CD4-positive, alpha-beta T cell treated with Interleukin-2 at 100 ng/mL for 4 hours (primary cell): ENCODE measurements at places on chromosomes 4 and X.

GRCh38 chr4:10608501-10609219 is 75.9 kb downstream of the CLNK start:
- no peak for DNase-seq

- DNase-seq, result no peak
These were observed 56.4 kb upstream of the SPANXN1 start for GRCh38 chrX:145190801-145191389.

- DNase-seq, result no peak
These were observed 118.0 kb upstream of the EDNRA start for GRCh38 chr4:147362938-147363337.

DNA sequence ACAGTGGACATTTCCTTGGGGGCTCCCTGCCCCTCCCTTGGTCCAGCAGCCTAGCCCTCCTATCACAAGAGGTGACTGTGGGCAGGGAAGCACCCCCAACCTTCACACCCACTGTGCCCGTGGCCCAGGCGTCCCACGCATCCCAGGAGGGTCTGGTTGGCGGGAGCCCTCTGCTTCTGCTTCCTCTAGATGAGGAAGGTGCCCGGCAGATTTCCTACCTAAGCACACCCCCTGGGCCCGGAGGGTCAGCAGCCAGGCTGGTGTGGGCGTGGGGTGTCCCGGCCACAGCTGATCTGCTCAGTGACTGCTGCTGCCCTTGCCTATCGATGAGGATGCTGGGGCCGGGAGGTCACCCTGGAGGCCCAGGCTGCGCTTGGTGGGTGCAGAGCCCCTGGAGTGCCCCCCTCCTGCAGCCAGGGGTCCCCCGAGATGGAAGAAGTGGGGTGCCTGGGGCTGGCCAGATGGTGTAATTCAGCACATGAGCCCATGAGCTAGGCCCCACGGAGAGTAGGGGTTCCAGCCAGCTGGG is 12.2 kb downstream of the SH3BP2 start:
- DNase-seq, result no peak

DNA sequence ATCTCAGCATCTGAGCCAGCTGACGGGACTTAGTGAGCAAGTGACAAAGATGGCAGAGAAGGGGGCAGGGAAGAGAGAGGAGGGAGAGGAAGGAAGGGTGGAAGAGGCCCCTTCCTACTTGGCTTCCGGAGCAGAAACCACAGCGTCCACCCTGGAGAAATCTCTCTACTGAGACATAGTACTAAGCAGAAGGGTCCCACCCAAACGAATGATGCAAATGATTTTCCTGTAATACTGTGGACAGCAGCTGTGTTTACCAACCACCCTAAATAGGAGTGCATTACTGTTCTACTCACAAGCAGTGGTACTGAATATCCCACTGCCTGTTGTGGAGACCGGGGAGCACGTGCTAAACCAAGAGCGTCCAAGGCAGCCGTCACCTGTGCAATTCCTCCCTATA is 29.4 kb downstream of the DTHD1 start:
- DNase-seq, result peak; percentile 15

GRCh38 chrX:51144828-51145442 is 187.7 kb upstream of the NUDT10 start:
- DNase-seq, result peak; percentile 5

GRCh38 chrX:133660281-133660680 is 245.0 kb upstream of the GPC4 start:
- DNase-seq, result no peak

DNA sequence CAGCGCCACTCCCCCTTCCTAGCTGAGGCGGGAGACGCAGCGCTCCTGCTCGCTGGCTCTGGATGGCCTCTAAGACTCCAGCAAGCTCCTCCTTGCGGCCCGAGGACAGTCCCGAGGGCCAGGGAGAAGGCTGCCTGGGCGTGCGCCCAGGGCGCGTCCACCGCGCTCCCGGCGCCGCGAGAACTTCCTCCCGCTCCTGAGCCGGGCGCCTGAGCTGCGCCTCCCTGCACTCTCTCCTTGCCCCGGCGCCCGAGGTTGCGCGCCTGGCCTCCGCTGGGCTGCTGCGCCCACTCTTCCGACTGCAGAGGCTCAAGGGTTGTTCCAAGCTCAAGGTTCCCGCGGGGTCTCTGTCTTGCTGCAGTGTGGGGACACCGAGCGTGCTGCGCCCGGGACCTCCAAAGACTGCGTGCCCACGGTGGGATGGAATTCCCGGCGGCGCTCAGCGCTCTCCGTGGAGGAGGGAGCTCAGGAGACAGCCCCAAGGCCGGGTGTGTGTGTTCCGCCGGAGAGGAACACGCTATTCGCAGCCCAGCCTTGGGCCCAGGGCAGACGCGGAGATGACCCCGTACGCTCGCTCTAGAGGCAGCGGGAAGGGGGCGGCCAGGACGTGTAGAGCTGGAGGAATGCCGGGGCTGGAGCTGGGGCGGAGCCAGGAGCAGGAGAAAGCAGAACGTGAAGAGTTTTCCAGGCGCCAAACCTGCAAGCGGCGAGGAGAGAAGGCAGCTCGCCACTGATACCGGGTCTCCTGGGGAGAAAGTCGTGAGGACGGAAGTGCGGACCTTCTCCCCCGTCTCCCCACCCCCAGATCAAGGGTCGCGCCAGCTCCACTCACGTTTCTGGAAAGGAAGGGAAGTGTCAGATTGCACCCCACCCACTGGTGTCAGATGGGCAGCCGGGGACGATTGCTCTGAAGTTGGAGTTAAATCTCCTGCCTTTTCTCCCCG is at the start of gene ARHGAP6:
Gene ARHGAP6 (minus strand): TSS at position 753 of the 944 bp plus-strand sequence. CDS start 1,092 bp downstream, outside the sequence.
- DNase-seq, result no peak

GRCh38 chrX:130902783-130903613 is at the start of gene ENOX2:
Gene ENOX2, minus strand, starts transcription at chrX:130903209. Its CDS starts 199,993 bp downstream, at chrX:130703216.
- DNase-seq, result peak; percentile 90

- DNase-seq, result no peak
These were observed 145.1 kb upstream of the CTSO start for GRCh38 chr4:156098805-156099204.

DNA sequence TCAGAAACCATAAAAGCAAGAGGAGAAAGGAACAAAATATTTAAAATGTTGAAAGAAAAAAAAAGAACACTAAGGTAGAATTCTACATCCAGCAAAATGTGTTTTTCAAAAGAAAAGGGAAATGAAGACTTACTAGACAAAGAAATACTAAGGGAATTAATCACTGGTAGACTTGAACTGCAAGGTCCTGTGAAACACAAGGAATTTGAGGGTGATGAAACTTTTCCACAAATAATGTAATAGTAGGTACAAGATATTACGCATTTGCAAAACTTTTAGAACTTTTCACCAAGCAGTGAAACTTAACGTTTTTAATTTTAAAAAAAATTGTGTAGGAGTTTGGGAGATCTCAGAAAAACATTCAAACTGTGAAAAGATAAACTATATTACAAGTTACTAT is 180.3 kb upstream of the MAGEB16 start:
- DNase-seq, result no peak

- DNase-seq, result no peak
These were observed 103.9 kb downstream of the MMRN1 start for GRCh38 chr4:89998469-89999011.

DNA sequence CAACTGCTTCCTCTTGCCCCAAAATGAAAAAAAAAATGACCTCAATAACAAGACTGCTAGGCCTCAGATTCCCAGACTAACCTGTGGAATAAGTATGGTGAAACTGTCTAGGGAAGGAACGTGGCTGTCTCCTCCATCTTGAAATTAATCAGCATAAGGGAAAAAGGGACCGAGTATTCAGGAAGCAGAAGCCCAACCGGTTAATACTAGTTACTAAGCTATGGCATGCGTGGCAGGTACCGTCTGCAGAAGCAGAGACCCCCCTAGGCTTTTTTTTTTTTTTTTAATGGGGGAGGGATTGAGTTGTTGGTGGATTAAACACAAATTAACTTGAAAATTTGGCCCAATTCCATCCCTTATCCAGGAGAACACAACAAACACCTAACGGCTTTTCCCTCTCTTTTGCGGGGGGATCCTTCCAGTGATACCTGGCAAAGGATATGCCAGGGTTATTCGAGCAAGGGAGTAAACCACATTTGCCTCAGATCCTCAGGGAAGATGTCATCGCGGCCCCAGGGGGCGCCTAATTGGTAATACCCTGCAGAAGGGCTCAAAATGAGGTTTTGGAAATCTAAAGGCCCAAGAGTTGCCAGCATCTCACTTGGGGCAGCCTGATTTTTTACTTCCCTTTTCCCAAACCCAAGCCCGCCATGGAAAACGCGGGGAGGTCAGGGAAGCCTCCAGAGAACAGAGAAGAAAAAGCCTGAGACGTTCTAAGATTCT is 893 bp downstream of the RLIM start:
- peak; percentile 1 for DNase-seq

- no peak for DNase-seq
These were observed 131.8 kb upstream of the VCX start for GRCh38 chrX:7711167-7711566.

GRCh38 chr4:120870279-120870673 is 52.2 kb downstream of the PRDM5 start:
- DNase-seq, result no peak

DNA sequence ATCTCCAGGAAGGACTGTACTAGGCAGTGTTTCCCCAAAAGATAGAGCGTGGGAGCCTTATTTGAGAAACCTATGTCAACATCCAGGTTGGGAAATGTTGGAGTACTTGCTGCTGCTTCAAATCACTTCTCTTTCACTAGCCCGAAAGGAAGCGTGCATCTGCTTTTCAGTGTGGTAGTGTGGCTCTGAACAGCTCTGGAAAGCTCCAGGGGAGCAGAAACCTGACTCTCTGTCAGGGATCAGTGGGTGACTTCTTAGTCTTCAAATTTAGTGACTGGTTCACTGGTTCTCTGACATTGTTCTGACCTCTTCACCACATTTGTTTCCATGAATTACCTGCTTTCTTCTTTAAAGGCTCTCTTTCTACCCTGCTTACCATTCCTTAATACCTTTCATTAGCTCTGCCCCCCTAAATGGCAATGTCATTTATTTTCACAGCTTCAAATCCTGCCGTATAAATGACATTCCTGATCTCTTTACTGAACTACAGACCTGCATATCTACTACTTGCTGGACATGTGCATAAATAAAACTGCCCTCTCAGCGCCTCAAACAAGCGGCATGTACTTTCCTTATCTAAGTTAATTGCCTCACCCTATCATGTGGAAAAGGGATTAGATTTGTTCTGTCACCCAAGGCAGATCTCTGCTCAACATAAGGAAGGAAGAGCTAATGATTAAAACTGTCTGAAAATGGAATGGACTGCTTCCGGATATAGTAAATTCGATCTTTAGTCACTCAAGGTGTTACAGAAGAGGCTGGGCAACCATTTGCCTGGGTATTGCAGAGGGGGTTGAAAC is 37.0 kb downstream of the DLG3 start:
- no peak for DNase-seq

DNA sequence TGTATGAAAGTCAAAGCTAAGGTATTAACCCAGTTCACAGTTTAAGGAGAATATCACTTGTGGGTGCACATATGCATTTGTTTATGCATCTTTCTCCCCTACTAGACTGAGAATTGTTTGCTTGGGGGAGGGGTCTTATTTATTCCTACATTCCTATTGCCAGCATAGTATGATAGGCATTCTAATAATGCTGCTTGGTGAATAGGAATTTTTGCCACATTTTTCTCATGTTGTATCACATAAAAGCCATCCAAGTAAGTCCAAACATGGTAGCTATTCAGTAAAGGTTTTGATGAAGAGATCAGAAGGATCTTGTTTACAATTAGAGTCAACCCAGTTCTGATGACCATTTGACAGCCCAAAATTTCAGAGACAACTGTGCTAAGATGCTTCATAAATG is 48.6 kb downstream of the ASB9 start:
- DNase-seq, result no peak

DNA sequence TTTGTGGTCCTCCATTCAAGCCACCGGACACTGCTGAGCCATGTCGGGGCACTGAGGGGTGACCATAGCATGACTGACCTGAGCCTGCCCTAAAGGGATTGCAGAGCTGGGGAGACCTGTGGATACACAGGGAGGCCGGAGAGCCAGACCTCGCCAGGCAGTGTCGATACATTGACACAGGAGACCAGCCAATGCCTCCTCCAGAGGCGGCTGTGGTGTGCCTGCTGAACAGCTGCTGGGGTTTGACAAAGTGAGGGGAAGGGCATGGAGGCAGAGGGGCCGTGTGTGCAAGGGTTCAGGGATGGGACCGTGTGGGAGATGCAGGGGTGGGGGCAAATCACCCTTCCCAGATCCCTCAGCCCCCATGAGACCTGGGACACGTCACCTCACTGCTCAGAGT is 48.0 kb downstream of the PPP2R2C start:
- no peak for DNase-seq

- DNase-seq, result no peak
These were observed 23.7 kb upstream of the UBA1 start for GRCh38 chrX:47169726-47170515.

GRCh38 chr4:42644897-42645296 is 12.0 kb downstream of the ATP8A1 start:
- no peak for DNase-seq

DNA sequence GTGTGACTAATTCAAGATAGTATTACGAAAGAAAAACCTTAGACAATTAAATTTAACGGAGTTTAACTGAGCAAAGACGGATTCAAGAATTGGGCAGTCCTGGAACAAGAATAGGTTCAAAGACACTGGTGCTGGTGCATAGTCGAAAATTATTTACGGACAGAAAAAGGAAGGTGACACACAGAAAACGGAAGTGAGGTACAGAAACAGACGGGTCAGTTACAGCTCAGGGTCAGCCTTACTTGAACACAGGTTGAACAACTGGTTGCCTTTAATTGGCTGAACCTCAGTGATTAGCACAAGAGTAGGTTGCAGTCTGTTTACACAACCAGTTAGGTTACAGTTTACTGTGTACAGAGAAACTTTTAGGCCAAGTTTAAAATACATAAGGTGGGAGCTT is 31.5 kb downstream of the KLHL8 start:
- no peak for DNase-seq

DNA sequence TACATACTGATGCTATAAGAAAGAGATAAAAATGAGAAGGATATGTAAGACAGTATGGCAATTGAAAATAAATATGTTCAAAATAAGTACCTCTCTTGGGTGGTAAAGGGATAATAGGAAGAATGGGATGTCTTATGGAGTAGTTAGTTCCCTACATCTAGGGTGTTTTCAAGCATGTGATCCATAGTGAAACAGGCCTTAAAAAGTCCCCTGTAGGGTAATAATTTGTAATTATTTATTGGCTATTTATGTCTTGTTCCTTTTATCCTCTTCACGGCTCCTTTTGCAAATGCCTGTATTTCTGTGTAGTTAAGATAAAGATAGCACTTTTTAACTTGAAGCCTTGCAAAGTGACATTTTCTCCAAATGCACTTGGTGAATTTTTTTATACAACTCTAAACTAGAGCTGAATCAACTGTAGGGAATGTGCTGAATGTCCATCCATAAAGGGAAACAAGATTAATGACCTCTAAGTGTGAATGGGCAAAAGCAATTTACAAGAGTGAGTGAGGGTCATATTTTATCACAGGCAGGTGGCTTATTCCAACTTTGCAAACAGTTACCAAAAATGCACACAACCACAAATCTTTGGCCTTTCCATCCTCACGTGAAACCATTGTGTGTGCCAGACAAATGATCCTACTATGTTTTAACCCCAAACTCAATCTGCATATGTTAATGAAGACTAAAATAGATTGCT is 299.0 kb downstream of the KCNIP4 start:
- DNase-seq, result no peak

- peak; percentile 55 for DNase-seq
These were observed 746 bp downstream of the REST start for GRCh38 chr4:56908206-56909085.

- no peak for DNase-seq
These were observed 308.3 kb downstream of the BMPR1B start for GRCh38 chr4:95066050-95066449.

GRCh38 chr4:21898101-21898500 is 50.5 kb downstream of the KCNIP4 start:
- DNase-seq, result no peak
